Esophagus mucosa (tissue), 1 donor: ENCODE measurements at places on chromosomes 7 and 10. TPM values are rescaled to one million over a fixed set of nuclear protein-coding genes. Genes with fewer than 3 reads are reported as not detected.

The TRIM74 gene
- total RNA-seq: not detected

The FAM171A1 gene
- total RNA-seq: 6.0 TPM

The CTAGE4 gene
- 3.1 TPM for total RNA-seq

The NPC1L1 gene
- not detected for total RNA-seq

The TAS2R3 gene
- total RNA-seq: 0.96 TPM

The UPK3B gene
- total RNA-seq: 9.6 TPM

The FAM13C gene
- 2.1 TPM for total RNA-seq

The CYP26C1 gene
- total RNA-seq: not detected

The SP8 gene
- not detected for total RNA-seq

DNA sequence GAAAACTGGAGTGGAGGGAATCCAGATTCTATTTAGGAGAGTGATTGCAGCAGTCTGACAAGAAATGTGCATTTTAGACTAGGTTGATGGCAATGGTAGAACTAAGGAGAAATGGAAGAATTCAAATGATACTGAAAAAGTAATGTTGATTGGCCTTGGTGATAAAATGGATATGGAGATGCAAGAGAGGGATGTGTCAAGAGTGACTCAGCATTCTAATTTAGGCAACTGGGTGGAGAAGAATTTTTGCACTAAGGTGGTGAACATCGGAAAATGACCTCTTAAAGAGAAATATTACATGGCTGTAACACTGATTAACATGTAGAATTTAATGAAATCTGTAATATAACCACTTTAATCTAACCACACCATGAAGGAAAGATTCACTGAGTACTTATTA lies 806.5 kb downstream of the PHTF2 start:
- ATAC-seq: no peak

GRCh38 chr10:34446049-34446448 lies 369.0 kb downstream of the PARD3 start:
- no peak for ATAC-seq

DNA sequence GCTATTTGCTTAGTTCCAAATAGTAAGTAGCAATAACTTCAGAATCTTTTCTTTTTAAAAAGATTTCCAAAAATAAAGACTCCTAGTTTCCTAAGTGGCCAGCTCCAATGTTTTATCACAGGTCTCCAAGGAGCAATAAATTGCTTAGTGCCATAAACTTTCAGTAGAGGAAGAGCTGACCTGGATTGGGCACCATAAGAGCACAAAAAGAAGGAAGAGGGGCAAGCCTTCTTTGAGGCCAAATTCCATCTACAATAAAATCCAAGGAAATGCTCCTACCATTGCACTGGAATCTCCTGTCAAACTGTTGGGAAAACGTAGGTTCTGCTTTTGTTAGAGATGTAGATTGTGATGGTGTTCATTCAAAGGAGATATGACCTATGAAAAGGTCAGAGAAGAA lies 64.0 kb downstream of the DENND2A start:
- ATAC-seq: no peak

GRCh38 chr10:85603151-85603940 lies 763.2 kb downstream of the GRID1 start:
- no peak for ATAC-seq

- ATAC-seq: no peak
Measured at GRCh38 chr10:102545997-102546396, 42.2 kb downstream of the SUFU start.

GRCh38 chr10:43702213-43702935 lies 53.7 kb upstream of the ZNF32 start:
- no peak for ATAC-seq

DNA sequence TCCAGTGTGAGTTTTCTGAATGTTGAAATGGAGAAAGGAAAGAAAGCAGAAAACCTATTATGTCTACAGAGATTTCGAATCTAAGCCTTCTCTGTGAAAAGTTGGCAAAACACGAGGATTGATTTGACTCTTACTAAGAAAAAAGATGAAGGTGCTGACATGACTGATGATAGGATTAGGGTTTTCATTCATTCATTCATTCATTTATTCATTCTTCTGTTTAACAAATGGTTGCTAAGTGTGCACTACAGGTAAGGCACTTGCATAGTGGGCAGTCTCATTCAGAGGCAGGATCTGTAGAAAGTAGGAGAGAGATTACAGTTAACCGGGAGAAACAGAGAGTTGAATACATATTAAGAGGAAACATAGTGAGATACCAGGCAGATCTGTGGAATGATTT lies 137.1 kb downstream of the ZNF365 start:
- ATAC-seq: no peak

DNA sequence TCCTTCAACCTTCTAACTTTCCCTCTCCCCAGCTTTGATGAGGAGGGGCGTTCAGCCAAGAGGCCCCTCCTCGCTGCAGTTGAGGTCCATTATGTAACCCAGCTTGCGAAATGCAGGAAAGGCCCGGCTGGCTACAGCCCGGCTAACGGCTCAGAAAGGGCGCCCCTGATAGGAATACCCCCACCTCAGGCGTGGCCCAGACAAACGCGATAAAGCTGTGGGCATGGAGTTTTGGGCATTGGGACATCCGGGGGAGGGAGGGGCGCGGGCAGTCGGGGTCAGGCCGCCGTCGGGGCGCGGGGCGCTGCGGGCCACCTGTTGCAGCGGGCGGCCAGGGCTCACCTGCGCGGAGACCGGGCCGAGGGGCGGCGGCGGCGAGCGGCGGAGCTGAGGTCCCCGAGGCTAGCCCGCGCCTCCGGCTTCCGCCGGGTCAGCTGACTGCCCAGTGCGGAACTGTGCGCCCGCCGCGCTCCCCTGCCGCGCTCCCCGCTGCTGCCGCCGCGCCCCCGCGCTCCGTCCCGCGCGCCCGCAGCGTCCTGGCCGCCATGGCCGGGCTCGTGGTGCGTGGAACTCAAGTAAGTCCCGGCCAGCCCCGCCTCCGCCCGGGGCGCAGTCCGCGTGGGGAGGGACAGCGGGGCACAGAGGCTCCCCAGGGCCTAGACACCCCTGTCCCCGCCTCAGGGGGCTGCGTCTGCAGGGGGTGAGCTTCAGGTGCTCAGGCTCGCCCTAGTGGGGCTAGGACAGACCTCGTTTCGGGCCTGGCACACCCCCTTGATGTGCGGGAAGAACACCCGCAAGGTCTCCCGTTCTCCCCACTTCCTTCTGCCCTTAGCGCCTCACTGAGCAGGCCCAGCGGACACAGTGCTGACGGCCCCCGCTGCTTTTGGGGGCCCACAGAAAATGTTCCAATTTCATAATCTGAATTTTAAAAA lies at the start of gene LRMDA:
TSS of gene LRMDA (plus strand) at position 445 of the 932 bp plus-strand sequence.
- no peak for ATAC-seq

GRCh38 chr10:3548702-3549101 lies 236.3 kb downstream of the KLF6 start:
- ATAC-seq: no peak

- ATAC-seq: no peak
Measured at GRCh38 chr10:82477776-82478175, 602.8 kb downstream of the NRG3 start.

DNA sequence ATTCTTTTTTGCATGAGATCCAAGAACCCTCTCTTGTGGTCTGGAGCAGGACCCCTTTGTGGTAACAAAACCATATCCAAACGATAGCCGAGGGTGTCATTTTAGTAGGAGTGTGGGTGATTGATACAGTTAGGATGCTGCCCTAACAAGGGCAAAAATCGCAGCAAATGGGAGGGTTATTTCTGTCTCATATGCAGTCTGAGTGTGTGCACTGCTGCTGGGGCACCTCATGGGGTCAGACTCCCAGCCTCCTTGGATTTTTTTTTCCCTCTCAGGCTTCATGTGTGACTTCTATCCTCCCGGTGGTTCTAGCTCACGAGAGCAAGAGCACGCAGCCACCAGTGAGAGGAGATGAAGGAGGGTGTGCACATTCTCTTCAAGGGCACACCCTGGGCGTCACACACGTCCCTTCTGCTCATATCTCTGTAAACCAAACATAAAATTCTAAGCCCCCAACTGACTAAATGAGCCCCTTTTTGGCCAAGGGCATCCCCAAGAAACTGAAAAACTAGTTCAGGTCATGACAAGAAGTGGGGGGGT lies 28.6 kb upstream of the IL15RA start:
- ATAC-seq: no peak

GRCh38 chr7:144437370-144438191 lies 34.1 kb upstream of the NOBOX start:
- ATAC-seq: peak; percentile 93

DNA sequence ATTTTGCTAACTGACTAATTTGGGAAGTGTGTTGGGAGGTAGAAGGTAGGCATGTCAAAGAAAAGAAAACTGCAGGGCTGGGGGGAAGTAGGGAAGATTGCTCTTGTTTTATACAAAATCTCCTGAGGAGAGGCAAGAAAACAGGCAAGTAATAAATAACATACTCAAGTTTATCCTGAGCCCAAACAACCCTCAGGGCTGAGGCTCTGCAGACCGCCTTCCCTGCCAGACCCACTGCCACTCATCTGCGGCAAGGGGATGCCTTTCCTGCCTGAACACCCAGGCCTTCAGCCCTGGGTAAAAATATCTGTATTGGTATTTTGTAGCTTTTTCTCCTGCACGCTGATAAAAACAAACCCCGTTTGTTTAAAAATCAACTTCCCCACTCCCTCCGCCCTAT lies 399.8 kb upstream of the NFE2L3 start:
- no peak for ATAC-seq

DNA sequence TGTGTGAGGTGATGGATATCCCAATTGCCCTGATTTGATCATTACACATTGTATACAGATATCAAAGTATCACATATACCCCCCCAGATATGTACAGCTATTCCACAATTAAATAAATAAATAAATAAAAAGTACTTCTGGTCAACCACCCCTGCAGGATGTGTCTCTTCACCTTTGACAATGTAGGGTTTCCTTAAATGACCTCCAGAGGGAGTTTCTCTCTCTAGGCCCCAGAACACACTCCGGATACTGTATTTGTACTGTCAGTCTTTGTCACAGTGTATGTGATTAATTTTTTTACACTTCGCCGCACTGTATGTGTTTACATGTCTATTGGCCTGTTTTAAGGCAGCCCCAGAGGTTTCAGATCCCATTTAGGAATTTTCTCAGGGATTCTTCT lies 123.6 kb downstream of the ADCYAP1R1 start:
- no peak for ATAC-seq

GRCh38 chr10:63917363-63917762 lies 396.2 kb downstream of the REEP3 start:
- ATAC-seq: no peak

- no peak for ATAC-seq
Measured at GRCh38 chr10:118912961-118913600, 116.4 kb upstream of the NANOS1 start.

DNA sequence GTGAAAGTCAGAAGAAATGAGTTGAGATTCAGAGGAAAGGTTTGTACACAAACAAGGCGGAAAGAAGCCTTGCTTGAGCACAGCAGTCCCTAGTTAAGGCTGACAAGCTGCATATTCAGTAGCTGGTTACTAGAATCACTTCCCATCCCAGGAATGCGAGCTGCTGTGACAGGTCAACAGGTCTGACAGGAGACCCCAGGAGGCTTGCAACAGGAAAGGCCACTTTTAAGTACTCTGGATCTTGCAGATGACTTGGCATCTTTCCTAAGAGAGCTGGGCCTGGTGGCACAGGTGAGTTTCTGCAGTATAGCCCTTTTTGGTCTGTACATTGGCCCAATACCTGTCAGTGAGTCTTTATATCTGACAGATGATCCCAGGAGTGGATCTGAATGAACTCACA lies 35.7 kb upstream of the UNC5B start:
- ATAC-seq: no peak

DNA sequence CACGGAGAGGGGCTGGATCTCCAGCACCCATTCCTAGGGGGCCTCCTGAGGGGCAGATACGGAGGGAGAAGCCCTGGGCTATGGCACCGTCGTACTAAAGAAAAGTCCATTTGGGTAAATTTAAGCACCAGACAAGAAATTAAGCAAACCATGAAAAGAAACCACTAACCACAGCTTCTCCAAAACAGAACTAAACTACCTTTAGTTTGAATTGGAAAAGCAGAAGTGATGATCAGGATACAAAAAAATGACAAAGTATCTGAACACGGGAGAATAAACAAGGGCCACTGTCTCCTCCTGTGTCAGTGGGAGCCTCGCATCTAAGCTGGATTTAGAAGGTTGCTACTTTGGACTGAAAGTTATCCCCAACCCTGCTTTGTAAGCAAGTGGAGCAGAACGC lies 69.1 kb downstream of the DIP2C start:
- no peak for ATAC-seq

GRCh38 chr10:21452203-21452602 lies 73.3 kb downstream of the SKIDA1 start:
- ATAC-seq: no peak

GRCh38 chr10:116763440-116763839 lies 21.1 kb upstream of the HSPA12A start:
- ATAC-seq: no peak

GRCh38 chr7:3065724-3066143 lies 22.1 kb upstream of the CARD11 start:
- no peak for ATAC-seq

DNA sequence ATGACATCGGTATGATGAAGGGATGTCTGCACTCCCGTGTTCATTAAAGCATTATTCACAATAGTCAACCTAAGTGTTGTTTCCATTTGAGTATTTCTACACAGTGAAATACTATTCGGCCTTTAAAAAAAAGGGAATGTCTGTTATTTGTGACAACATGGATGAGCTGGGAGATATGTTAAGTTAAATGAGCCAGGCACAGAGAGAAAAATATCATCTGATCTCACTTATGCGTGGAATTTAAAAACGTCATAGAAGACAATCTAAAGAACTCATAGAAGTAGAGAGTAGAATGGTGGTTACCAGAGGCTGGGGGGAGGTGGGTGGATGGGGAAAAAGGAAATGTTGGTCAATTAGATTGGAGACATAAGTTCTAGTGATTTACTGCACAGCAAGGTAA lies 753.3 kb downstream of the GRM8 start:
- no peak for ATAC-seq

- no peak for ATAC-seq
Measured at GRCh38 chr10:46050941-46051623, 5.0 kb upstream of the MSMB start.

GRCh38 chr7:102874966-102875365 lies 37.8 kb upstream of the LRRC17 start:
- ATAC-seq: no peak

GRCh38 chr7:157495594-157495993 lies 158.8 kb downstream of the DNAJB6 start:
- no peak for ATAC-seq

DNA sequence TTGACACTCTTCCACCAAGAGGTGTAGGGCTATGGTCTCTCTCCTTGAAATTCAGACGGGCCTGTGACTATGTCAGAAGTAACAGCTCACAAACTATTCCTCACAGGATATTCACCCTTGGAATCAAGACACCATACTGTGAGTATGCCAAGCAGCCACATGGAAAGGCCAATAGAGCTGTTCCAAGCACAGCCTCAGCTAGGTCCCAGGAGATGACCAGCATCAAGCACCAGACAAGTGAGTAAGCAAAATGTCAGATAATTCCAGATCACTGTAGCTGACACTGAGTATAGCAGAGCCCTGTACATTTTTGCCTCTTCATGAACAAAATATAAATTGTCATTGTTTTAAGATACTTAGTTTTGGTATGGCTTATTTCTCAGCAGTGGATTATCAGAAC lies 88.1 kb upstream of the KCND2 start:
- no peak for ATAC-seq

GRCh38 chr10:58362027-58362789 lies 23.0 kb upstream of the TFAM start:
- no peak for ATAC-seq

- ATAC-seq: no peak
Measured at GRCh38 chr10:14010101-14010558, 320.6 kb downstream of the FRMD4A start.
